ENCODE measurements at places on chromosomes 3 and 15.

DNA sequence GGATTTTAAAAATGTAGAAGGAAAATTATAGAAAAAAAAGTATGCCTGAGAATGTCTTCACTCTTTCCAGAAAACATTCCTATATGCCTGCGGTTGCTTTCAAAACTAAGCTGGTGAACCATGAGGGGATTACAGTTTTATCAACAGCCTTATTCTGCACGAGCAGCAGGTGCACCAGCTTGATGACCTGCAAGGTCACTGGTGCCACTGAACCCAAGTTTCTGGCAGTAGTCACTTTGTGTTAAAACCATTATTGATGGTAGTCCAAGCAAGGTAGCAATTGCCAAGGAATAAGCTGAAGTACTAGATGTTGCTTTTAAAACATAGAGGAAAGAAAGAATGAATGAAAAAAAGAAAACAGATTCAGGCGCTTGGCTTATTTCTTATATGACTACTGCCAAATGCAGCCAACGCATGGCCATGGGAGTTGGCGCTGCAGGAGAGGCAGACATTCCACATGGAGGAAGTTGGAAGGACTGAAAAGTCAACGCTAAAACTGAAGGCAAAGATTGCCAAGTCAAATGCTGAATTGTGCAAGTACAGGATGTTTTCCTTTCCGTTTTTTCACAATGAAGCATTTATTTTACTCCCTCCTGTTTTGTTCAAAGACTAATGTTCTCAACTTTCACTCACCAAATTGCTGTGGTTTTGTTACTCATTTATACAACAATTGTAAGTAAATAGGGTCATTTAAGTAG is 601.4 kb downstream of the CADM2 start:
- DNase-seq: no peak

- peak; percentile 64 for DNase-seq
Measured at GRCh38 chr3:78645628-78646310, 1122.0 kb downstream of the ROBO1 start.

- DNase-seq: no peak
Measured at GRCh38 chr3:109059264-109059663, 58.7 kb downstream of the MORC1 start.

DNA sequence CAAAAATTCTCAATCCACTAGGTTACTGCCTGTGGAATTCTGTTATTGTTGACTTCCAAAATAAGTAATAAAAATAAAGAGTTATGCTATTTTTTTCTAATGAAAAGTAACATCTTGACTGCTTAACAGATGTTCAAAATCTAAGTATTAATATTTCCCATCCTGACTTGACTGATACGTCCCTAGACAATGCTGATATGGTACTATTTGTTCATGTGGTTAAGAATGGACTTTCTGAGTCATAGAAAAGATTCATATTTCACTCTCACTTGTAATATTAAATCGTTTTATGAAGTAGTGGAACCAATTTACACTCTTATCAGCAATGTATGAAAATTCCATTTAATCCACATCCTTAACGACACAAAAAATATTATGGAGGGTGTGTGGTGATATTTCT is 104.8 kb upstream of the PLSCR5 start:
- no peak for DNase-seq

- peak; percentile 40 for DNase-seq
Measured at GRCh38 chr3:167814441-167814951, 79.0 kb downstream of the SERPINI1 start.
